ENCODE measurements at places on chromosomes 5 and 9. TPM values are rescaled to one million over a fixed set of nuclear protein-coding genes. Genes with fewer than 3 reads are reported as not detected.

- H3K4me1 ChIP-seq: peaks cover 2% of the 10 kb centered on the region
- no peak overlapping the region for H3K4me3 ChIP-seq
- no peak overlapping the region for H3K27ac ChIP-seq
- H3K27me3 ChIP-seq: no peaks in the 10 kb centered on the region
These were observed 25.9 kb downstream of the CTSL start for GRCh38 chr9:87751868-87752267.

- peaks cover 14% of the 10 kb centered on the region for H3K36me3 ChIP-seq
- H3K4me3 ChIP-seq: peak overlapping the region; percentile 95
- peak; percentile 49 for DNase-seq
- peaks cover 13% of the 10 kb centered on the region for H3K4me1 ChIP-seq
- no peaks in the 10 kb centered on the region for H3K27me3 ChIP-seq
These were observed 649 bp upstream of the GLE1 start for GRCh38 chr9:128503870-128504269.

DNA sequence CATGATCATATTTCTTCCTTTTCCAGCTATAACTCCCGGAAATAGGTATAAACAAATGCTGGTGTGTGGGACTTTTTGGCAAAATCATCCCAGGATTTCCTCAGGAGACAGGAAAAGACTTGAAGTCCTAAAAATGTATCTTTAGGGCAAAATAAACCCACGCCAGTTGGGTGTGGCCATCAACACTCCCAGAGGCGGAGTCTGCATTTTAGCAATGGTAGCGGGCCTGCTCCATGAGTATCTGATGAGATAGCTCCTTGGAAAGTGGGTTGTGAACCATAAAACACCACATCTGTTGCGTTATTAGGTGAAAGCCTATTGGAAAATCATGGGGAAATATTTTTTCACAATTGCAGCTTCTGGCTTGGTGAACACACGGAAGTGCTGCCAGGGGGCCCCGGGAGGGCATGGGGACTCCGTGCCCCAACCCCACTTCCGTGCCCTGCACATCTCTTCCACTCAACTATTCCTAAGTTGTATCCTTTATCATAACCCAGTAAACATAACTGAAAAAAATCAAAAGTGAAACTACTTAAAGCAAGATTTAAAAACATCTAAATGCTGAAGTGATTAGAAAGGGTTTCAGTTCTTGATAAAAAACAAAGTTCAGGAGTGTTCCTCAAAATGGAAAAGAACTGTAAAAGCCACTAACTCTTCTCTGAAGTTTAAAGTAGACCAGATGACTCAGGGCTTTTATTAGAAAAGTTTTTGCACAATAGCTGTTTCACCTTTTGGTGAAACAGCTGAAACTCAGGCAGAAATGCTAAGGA lies 111.2 kb downstream of the LRRC70 start:
- no peak overlapping the region for H3K27ac ChIP-seq
- H3K4me3 ChIP-seq: no peak overlapping the region
- H3K27me3 ChIP-seq: no peaks in the 10 kb centered on the region
- H3K4me1 ChIP-seq: no peaks in the 10 kb centered on the region
- H3K36me3 ChIP-seq: no peaks in the 10 kb centered on the region
- no peak for DNase-seq

GRCh38 chr9:6132650-6133049 lies 83.0 kb upstream of the IL33 start:
- DNase-seq: no peak
- H3K27me3 ChIP-seq: no peaks in the 10 kb centered on the region
- H3K36me3 ChIP-seq: no peaks in the 10 kb centered on the region
- H3K4me1 ChIP-seq: no peaks in the 10 kb centered on the region
- H3K27ac ChIP-seq: no peak overlapping the region

GRCh38 chr5:139880416-139881142 lies 85.0 kb downstream of the PSD2 start:
- peak overlapping the region; percentile 74 for H3K27ac ChIP-seq
- peaks cover 49% of the 10 kb centered on the region for H3K4me1 ChIP-seq
- DNase-seq: peak; percentile 59
- no peaks in the 10 kb centered on the region for H3K36me3 ChIP-seq
- H3K4me3 ChIP-seq: no peak overlapping the region
- H3K27me3 ChIP-seq: no peaks in the 10 kb centered on the region

- no peaks in the 10 kb centered on the region for H3K27me3 ChIP-seq
- H3K36me3 ChIP-seq: no peaks in the 10 kb centered on the region
- peak; percentile 73 for DNase-seq
- H3K27ac ChIP-seq: no peak within 1 kb of the TSS
These were observed at the start of gene ACOT12 for GRCh38 chr5:81393783-81394718. Gene ACOT12, minus strand, starts transcription at chr5:81394134. Its CDS starts 20 bp downstream, at chr5:81394114.

GRCh38 chr5:36164461-36164860 lies 12.6 kb downstream of the SKP2 start:
- no peak overlapping the region for H3K4me3 ChIP-seq
- no peak overlapping the region for H3K27ac ChIP-seq
- DNase-seq: no peak
- H3K4me1 ChIP-seq: peaks cover 14% of the 10 kb centered on the region
- no peaks in the 10 kb centered on the region for H3K27me3 ChIP-seq

DNA sequence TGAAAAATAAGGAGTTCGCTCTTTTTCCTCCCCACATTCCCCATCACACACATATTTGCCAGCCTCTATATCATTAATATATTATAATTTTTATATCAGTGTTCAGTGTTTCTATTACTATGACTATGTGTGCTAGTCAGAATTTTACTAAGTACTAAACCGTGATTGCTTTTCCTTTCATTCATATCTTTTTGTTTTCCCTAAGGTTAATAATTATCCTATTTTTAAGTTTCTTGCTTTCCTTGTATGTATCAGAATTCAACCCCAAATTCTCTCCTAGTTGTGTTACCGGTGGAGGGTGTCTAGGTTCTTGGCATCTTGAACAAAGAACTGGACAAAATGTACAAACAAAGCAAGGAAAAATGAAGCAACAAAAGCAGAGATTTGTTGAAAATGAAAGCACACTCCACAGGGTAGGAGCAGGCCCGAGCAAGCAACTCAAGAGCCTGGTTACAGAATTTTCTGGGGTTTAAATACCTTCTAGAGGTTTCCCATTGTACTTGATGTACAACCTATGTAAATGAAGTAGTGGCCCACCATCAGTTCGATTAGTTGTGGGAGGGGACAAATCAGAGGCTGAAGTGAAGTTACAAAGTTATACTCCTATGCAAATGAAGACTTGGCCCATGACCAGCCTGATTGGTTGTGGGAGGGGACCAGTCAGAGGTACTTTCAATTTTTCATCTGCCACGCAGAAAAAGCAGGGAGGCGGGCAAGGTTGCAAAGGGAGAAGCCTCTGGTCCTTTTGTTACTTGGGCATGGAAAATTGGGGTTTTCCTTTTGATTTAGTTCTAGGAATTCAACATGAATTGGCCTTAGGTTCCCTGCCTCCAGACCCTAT lies 43.8 kb downstream of the KIAA1191 start:
- H3K27me3 ChIP-seq: no peaks in the 10 kb centered on the region
- no peak for DNase-seq
- peaks cover 14% of the 10 kb centered on the region for H3K36me3 ChIP-seq
- H3K27ac ChIP-seq: no peak overlapping the region
- no peaks in the 10 kb centered on the region for H3K4me1 ChIP-seq
- no peak overlapping the region for H3K4me3 ChIP-seq

GRCh38 chr9:113807173-113808061 lies 68.7 kb upstream of the ZNF618 start:
- DNase-seq: peak; percentile 75
- H3K27me3 ChIP-seq: peaks cover 5% of the 10 kb centered on the region
- no peaks in the 10 kb centered on the region for H3K4me1 ChIP-seq
- H3K27ac ChIP-seq: no peak overlapping the region

GRCh38 chr5:133062276-133062675 lies 10.5 kb downstream of the HSPA4 start:
- DNase-seq: no peak
- no peaks in the 10 kb centered on the region for H3K4me1 ChIP-seq
- no peak overlapping the region for H3K4me3 ChIP-seq
- H3K27ac ChIP-seq: no peak overlapping the region
- no peaks in the 10 kb centered on the region for H3K27me3 ChIP-seq
- H3K36me3 ChIP-seq: peaks cover 21% of the 10 kb centered on the region

DNA sequence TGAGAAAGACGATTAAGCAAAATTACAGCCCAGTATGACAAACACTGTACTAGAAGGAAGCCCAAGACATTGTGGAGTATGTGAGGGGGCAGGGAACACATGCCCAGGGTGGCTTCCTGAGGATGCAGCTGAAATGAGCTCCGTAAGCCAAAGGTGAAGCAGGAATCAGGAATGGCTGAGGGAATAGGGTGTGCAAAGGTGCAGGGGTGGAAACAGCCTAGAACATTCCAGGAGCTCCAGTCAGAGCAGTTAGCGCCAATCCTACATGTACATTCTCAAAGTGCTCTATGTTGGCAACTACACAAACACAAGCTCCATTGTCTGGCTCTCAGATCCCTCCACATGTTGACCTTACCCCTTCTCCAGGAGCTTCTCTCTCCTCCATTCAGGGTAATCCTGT lies 257.9 kb downstream of the MAN2A1 start:
- no peaks in the 10 kb centered on the region for H3K36me3 ChIP-seq
- no peaks in the 10 kb centered on the region for H3K27me3 ChIP-seq
- no peak overlapping the region for H3K27ac ChIP-seq
- no peaks in the 10 kb centered on the region for H3K4me1 ChIP-seq
- no peak overlapping the region for H3K4me3 ChIP-seq

DNA sequence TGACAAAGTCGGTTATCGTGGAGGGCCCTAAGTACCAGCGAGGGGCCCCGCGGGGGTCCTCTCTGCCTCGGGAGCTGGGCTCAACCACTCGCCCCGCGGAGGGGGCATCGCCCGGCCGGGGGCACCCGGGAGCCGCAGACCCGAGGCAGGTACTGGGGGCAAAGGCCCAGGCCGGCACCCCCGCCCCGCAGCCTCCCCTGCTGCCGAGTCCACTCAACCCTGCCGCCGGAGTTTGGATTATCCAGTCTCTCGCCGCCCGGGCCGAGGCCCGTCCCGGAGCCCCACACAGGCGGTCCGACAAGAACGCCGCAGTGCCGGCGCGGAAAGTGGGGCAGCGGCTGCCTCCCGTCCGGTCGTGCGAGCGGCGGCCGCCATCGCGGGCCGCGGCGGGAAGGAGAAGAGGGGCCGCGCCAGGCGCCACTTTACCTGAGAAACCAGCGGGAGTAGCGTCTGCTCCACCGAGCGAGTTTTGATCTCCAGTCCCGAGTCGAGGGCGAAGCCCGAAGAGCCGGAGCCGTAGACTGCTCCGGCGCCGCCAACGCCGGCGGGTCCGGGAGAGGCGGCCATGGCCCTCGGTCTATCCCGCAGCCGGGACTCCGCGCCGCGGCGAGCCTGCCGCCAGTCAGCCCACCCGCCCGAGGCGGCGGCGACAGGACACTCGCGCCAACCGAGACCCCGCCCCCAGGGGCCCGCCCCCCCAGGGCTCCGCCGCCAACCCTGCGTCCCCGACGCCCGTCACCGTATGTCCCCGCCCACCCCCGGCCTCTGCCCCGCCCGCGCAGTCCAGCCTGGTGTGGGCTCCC lies at the start of gene CTNNAL1:
Gene CTNNAL1, minus strand, starts transcription at position 624 of the 803 bp plus-strand sequence. Its CDS starts 57 bp downstream, at position 567.
- DNase-seq: peak; percentile 99
- H3K4me3 ChIP-seq: peak within 1 kb of the TSS; percentile 82
- peaks cover 22% of the 10 kb centered on the region for H3K4me1 ChIP-seq
- H3K36me3 ChIP-seq: peaks cover 9% of the 10 kb centered on the region
- H3K27ac ChIP-seq: peak within 1 kb of the TSS; percentile 91

DNA sequence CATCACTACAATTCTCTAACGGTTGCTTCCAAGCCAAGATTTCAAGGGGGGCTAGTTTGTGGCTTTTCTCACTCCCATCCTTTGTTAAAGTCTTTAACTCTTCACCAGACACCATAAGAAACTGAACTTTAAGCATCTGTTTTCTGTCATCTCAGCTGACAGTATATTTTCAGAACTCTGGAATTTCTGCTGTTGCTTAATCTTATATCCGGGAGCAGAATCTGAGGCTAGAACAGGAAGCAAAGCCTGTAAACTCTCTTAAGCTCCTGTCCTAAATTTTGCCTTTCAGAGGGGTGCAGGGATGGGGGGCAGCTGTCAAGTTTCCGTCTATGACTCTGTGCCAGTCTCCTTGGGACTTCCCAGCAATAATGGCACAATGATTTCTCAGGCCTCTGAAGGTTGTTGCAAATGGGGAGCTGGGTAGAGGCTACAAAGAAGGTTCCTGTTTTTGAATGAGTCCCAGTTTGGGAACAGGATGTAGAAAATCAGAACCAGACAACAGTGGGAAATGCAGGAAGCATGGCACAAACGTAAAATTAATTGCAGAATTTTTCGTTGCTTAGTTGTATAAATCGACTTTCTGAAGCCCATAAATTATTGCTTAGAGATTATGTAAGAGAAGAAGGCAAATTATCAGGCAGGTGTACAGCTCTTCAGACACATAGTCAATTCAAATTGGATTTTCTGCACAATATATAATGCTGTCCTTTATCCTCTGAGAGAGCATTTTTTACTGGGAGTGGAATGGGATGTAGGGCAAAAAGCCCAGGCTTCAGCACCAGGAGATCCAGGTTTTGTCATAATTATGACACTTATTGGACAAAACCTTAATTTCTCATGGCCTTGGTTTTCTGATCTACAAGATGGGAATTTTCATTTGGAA lies 430.9 kb downstream of the DMAC1 start:
- no peaks in the 10 kb centered on the region for H3K27me3 ChIP-seq
- H3K4me3 ChIP-seq: no peak overlapping the region
- no peak for DNase-seq

GRCh38 chr9:124381170-124381945 lies 33.9 kb downstream of the PSMB7 start:
- H3K27me3 ChIP-seq: no peaks in the 10 kb centered on the region
- no peak for DNase-seq
- H3K4me1 ChIP-seq: peaks cover 6% of the 10 kb centered on the region
- H3K36me3 ChIP-seq: peaks cover 45% of the 10 kb centered on the region
- no peak overlapping the region for H3K4me3 ChIP-seq
- H3K27ac ChIP-seq: no peak overlapping the region

DNA sequence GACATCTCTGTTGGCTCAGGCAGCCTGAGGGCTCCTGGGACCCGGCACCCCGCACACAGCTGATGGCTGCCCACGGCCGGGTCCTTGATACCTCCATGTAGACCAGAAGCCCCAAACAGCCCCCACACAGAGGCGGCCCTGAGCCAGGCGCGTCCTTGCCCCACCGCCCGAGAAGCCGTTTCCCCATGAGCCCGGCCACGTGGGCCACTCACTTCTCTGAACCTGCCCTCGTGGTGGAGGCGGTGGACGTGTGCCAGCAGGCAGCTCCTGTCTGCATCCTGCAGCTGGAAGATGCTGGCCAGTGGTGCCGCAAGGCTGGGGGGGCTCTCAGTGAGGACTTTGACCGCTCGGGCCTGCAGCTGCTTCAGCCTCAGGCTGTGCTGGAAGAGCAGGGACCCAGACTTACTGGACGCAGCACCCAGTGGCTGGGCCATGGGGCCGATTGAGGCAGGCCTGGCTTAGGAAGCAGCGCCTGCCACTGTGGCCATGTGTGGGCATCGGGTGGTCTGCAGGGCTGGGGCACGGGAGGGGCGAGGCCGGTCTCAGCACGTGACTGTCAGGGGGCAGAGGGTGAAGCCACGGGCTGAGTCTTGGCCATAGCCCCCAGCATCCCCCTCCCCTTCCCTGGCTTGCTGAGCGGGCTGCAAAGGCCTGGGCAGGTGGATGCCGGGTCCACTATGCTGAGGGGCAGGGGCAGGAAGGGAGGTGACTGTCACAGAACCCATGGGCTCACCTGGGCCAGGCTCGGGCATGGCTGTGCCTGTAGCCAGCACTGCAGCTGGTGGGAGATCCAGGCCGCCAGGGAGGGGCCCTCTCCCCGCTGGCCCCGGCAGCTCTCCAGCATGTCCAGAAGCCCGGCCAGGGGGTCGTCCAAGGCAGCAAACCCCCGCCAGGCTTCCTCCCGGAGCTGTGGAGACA lies 50.0 kb downstream of the EXD3 start:
- DNase-seq: no peak
- H3K4me3 ChIP-seq: no peak overlapping the region
- no peaks in the 10 kb centered on the region for H3K4me1 ChIP-seq
- H3K36me3 ChIP-seq: no peaks in the 10 kb centered on the region

Gene ANKRD31
- 0.05 TPM for polyA plus RNA-seq

Gene GLDC
- 4.1 TPM for polyA plus RNA-seq

Gene SLC36A3
- not detected for polyA plus RNA-seq

All from SK-N-SH (cell line).